Stimulated activated naive CD8-positive, alpha-beta T cell treated with anti-CD3 and anti-CD28 coated beads, Interleukin-15, Interleukin-2, amounts not matched to agents 100 U/mL and 50 U/mL, for 24 hours (primary cell): ENCODE measurements at places on chromosomes 12 and 14.

DNA sequence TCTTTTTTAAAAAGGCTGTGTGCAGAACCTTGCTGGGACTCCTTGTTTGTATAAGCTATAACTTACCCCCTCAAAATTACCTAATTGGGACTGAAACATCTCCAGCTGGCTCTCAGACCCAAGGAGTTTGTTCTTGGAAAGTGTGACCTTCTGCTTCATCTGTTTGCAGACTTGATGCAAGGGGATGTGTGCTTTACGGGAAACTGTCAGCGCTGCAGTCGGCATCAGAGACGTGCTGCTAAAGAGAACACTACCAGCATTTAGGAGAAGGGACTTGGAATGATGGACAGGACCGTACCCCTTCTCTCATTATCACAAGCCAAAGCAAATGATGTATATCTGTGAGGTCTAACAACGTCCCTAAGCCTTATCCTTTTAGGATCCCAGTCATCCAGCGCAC lies 174.2 kb upstream of the PARP11 start:
- DNase-seq: no peak

GRCh38 chr14:50829489-50830043 lies 1.4 kb downstream of the NIN start:
- DNase-seq: no peak

DNA sequence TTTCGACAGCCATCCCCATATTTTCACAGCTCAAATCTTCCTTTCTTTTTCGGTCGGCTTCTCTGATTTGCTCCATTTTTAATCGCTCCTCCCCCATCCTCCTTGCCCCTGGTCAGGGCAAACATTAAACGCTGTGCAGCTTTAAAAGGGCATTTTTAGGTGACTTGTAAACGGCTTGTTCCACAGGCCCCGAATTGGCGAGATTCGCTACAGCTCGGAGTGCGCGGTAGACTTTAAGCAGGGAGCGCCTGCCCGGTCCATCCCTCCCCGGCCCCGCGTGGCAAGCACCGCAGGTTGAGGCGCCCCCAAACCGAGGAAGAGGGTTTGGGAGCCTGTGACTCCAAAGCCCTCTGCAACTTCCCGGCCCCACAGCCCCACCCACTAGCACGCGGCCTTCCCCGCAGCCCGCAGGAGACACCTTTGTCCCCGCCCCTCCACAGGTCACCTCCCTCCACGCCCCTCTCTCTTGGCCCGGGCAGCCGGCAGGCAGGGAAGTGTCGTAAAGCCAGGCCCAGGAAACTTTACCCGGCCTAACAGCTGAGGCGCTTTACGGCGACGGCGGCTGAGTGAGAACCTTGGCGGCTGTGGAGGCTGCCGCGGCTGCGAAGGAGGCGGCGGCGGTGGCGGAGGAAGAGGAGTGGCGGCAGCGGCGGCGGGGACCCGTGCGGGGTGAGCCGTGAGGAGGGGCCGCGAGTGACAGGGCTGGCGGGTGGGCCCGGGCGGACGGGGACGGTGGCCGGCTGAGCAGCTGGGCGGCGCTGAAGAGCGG lies at the start of gene NAA30:
Gene NAA30, plus strand, starts transcription at position 550 of the 769 bp plus-strand sequence. CDS start 372 bp downstream, outside the sequence.
- DNase-seq: peak; percentile 91

- DNase-seq: no peak
These were observed 13.8 kb upstream of the NELL2 start for GRCh38 chr12:44889926-44890325.
